Neural crest cell (in vitro differentiated cells): ENCODE measurements at places on chromosomes 1 and 21.

DNA sequence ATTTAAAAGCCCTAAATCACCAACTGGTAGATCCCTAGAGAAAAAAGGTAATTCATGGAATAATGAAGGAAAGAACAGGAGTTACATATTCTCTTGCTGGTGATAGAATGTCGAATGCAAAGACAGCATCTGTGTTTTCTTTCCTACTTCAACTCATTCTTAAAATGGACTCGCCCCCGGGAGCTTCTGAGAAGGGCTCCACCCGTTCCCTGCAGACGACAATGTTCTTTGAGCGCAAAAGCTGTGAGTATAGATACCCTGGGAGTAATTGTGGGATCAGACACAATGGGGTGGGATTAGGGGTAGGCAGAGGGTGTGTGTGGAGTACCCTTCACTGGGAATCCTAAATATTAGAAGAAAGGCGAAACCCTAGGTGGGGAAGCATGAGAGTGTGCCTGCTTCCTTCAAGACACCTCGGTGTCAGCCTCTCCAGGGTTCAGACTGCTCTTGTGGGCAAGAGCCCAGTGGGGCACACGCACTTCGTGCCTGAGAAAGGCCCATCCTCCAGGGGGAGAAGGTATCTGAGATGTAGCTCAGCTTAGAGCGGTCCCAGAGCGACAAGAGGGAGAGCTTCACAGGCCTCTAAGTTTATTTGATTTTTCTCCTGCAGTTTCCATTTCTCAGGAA lies 123.3 kb upstream of the DPYD start:
- no peak for DNase-seq

DNA sequence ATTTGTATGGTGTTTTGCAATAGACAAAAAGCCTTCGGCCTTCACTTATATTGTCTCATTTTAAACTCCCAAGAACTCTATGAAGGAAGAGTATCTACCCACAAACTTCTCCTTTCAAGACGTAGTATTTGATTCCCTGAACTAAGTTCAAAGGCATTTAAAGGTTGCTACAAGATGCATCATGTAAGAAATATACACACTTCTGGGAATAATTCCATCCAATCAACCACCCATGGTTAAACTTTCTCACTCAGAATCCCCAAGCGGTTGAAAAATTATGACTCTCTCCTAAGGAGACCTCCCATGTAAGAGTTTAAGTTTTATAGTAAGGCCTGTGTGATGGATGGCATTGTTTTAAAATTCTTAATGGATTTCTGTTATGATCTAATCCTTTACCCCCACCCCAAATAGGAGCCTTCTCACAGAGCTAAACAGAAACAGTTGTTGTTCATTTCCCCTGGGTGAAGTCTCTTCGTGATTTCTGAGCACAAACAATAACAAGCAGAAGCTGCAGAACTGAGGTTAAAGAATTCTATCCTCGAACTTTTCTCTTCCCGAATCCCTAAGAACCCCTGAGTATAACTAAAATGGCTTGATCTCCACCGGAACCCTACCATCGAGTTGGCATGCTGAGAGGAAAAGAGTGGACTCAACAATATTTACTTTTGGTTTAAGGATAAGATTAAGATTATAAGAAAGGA lies 185.0 kb downstream of the TGFBR3 start:
- DNase-seq = no peak

GRCh38 chr1:206769304-206769731 lies 1.3 kb upstream of the IL19 start:
- no peak for DNase-seq

DNA sequence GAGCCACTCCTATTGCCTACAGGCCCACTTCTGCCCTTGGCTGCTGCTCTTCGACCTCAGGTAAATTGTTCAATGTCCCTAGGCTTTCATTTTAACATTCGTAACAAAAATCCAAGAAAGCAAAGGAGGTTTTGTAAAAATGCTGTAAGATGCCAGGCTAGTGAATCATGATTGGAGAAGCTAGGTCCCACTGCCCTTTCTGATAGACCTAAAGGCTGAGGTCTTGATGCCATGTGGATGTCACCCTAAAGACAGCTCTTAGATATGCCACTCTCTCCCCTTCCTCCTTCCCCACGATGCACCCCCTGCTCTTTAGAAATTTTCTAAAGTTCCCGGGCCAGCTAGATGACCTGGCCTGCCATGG lies 9.9 kb upstream of the TMEM39B start:
- no peak for DNase-seq

- no peak for DNase-seq
These were observed 553 bp upstream of the NDUFV3 start for GRCh38 chr21:42892582-42892930.
